NCI-H1694 treated with DMSO at 0.1 percent for 48 hours (cell line): ENCODE measurements at places on chromosomes 5 and 9.

GRCh38 chr9:13970426-13970825 lies 343.5 kb downstream of the NFIB start:
- no peak for DNase-seq

- DNase-seq: no peak
These were observed 6.0 kb downstream of the CD74 start for GRCh38 chr5:150406723-150407095.

DNA sequence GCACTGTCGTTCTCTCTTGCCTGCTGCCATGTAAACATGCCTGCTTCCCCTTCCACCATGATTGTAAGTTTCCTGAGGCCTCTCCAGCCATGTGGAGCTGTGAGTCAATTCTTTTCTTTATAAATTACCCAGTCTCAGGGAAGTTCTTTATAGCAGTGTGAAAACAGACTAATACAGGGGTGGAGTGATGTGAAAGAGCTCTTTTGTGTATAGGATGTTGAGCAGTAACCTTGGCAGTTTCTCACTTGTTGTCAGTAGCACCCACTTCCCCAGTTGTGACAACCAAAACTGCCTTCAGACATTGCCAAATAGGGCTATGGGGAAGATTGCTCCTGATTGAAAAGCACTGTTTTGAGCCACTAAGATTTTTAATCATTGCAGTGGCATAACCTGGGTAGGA lies 552.2 kb upstream of the ZNF462 start:
- DNase-seq: no peak

DNA sequence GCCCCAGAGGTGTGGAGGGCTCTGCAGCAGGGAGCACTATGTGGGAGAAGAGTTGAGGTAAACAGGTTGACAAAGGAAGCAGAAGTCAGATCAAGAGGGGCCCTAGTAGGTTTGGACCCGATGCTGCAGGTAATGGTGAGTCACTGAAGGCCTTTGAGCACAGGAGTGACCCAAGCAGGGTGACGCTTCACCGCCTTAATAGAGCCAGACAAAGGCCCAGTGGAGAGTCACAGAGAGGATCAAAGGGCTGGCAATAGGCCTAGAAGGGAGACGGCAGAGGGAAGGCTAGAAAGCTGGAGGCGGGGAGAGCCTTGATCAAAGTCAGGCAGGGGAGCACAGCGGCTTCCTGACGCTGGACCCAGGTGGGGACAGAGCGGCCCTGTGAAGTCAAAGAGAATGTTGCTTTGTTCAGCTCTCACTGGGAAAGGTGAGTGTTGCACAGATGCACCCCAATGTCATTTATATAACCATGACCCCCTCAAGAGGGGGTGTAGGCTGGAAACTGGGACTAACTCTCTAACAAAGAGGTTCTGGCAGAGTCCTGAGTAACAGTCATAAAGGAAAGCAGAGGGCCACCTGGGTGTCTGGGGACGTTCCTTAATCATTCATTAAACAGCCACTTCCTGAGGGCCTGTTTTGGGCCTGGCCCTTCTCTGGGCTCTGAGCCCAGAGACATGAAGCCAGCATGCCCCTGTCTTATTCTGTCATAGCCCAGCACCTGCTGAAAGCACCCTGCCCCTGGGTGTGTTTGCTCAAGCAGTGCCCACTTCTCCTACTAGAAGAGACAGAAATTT lies 9.8 kb upstream of the CPLX2 start:
- DNase-seq: no peak

- DNase-seq: no peak
These were observed 125.9 kb upstream of the FSTL4 start for GRCh38 chr5:133738271-133738670.

- no peak for DNase-seq
These were observed 8.0 kb downstream of the FAM151B start for GRCh38 chr5:80495891-80496290.

GRCh38 chr9:133301253-133302230 lies 26.5 kb upstream of the ABO start:
- DNase-seq: no peak
